Camera-type eye (tissue), 1 donor: ENCODE measurements at places on chromosomes 4 and X. TPM values are rescaled to one million over a fixed set of nuclear protein-coding genes. Genes with fewer than 3 reads are reported as not detected.

Gene UGT2A3
- total RNA-seq, result 0.22 TPM

Gene PABPC4L
- total RNA-seq, result 8.8 TPM

Gene DKK2
- 54.8 TPM for total RNA-seq

Gene GLRB
- total RNA-seq, result 15.2 TPM

Gene DBET
- not detected for total RNA-seq

Gene JAKMIP1
- 4.6 TPM for total RNA-seq
